A549 treated with ZK216348 at 1 μM for 4 hours (cell line): ENCODE measurements at places on chromosomes 2 and 18. TPM values are rescaled to one million over a fixed set of nuclear protein-coding genes. Genes with fewer than 3 reads are reported as not detected.

Gene MC2R
- total RNA-seq: not detected in 5 replicates

Gene RNF152
- total RNA-seq: 0.09 to 0.15 TPM in 2 of 5 replicates, not detected in the others

Gene MARCO
- 0.14 TPM in 1 of 5 replicates, not detected in the others for total RNA-seq

Gene BCL2
- total RNA-seq: 0.29 to 0.56 TPM (median 0.54 TPM) in 5 replicates

Gene MYCN
- not detected in 5 replicates for total RNA-seq
